ENCODE measurements at places on chromosomes 12 and 14.

DNA sequence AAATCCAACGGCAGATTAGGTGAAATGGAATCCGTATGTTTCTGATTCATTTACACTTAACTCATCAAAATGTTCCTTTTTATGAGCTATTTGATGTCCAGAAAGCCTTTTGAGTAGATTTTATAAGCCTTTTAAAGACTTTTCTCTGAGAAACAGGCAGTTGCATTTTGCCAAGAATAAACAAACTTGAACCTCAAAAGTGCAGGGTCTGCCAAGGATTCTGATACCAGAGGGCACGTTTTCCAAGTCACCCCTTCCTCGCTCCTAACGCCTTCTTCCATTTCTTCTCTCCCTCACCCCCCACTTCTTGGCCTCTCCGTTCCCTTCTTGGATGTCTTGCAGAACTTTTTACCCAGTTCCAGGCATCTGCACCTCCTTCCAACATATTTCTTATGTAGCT is 200.6 kb upstream of the TBX3 start:
- no peak for DNase-seq

GRCh38 chr12:69685810-69686209 is 13.3 kb downstream of the BEST3 start:
- no peak for DNase-seq

DNA sequence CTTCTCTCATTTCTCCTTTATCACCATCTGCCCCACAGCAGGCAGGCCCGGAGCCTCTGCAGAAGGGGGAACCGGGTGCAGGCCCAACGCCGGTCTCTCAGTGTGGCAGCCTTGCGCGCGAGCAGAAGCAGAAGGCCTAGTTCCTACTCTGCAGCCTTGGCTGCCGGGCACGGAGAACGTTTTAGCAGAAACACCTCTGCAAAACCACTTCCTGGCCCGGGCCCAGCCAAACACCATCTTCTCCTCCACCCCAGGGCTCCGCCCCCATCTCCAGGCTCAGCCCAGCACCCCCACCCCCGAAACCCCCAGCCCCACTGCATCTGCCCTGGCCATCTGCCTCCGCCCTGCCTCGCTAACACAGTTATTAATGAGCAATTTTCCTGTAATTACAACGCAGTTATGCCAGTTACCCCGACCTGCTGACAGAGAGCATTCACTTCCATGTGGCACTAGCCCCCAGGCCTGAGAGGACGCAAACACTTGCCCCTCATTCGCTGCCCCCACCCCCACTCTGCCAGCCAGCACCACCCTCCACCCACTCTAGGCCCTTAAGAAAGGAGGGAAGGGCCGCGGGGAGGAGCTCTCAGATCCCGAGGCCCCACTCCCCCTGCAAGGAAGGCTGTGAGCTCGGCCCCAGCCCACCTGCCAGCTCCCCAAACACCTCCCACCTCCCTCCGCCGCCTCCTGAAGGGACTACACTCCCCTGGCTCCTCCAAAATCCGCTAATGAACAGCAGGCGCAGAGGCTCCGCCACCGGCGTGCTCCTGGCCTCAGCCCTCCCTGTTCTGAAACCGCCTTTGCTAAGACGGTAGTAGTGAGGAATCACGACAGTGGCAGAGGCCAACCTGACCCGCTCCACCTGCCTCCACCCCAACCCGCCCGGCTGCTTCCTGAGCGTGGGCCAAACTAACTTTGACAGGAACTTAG is 44.7 kb upstream of the FBRSL1 start:
- no peak for DNase-seq

- DNase-seq = no peak
Measured at GRCh38 chr12:104433061-104433460, 23.7 kb upstream of the CHST11 start.

- no peak for DNase-seq
Measured at GRCh38 chr12:54569072-54569471, 19.4 kb downstream of the PPP1R1A start.

GRCh38 chr12:31818623-31819268 is 89.9 kb upstream of the AMN1 start:
- no peak for DNase-seq

- no peak for DNase-seq
Measured at GRCh38 chr14:86505808-86506207, 975.9 kb downstream of the FLRT2 start.

GRCh38 chr14:36522347-36522971 is 2.4 kb upstream of the NKX2-1 start:
- no peak for DNase-seq

GRCh38 chr14:96965885-96966595 is 168.9 kb downstream of the VRK1 start:
- peak; percentile 11 for DNase-seq

DNA sequence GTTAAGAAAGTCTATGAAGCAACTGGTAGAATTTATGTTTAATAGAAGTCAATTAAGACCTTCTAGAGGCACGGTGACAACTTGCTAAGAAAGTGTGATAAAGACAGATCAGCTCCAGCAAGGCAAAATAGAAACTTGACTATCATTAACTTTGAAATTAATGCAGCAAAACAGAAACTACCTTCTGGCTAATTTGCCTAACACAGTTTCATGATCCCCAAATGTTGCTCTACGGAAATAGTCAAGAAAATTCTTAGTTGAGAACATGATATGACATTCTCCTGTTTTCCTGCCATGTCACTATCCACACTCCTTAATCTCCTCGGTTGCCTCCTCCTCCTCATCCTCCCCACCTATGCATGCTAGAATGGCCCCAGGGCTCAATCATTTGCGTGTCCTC is 4.2 kb downstream of the DENND5B start:
- no peak for DNase-seq

- DNase-seq = no peak
Measured at GRCh38 chr12:97560786-97561618, 98.4 kb downstream of the RMST start.

DNA sequence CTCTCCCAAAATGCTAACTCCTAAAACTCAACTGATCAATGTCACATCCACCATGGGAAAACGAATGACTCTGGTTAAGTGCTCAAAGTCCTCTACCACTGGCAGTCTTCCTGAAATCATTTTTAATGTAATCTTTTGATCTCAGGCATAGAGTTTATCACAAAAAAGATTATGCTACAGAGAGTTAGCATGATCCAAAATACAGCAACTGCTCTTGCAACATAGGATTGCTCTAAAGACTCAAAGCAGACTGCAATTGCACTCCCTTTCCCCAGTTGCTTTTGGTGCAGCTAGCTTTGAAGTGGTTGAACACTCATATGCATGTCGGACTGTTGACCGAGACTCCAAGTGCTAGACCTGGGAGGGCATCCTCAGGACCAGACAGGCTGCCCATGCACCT is 109.3 kb downstream of the C12orf42 start:
- DNase-seq = no peak

DNA sequence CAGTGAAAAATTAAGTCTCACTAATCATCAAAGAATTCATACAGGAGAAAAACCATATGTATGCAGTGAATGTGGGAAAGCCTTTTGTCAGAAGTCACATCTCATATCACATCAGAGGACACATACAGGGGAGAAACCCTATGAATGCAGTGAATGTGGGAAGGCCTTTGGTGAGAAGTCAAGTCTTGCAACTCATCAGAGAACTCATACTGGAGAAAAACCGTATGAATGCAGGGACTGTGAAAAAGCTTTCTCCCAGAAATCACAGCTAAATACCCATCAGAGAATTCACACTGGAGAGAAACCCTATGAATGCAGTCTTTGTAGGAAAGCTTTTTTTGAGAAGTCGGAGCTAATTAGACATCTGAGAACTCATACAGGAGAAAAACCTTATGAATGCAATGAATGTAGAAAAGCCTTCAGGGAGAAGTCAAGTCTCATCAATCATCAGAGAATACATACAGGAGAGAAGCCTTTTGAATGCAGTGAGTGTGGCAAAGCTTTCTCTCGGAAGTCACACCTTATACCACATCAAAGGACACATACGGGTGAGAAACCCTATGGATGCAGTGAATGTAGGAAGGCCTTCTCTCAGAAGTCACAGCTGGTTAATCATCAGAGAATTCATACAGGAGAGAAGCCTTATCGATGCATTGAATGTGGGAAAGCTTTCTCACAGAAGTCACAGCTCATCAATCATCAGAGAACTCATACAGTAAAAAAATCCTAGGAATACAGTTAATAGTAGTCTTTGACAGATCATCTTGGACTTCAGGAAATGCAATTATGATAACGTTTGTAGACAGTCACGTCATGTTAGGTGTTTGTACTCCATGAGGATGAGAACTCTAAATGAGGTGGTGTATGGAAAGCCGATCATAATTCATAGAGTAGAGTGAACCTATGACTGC is 21.1 kb downstream of the ZNF84 start:
- no peak for DNase-seq

DNA sequence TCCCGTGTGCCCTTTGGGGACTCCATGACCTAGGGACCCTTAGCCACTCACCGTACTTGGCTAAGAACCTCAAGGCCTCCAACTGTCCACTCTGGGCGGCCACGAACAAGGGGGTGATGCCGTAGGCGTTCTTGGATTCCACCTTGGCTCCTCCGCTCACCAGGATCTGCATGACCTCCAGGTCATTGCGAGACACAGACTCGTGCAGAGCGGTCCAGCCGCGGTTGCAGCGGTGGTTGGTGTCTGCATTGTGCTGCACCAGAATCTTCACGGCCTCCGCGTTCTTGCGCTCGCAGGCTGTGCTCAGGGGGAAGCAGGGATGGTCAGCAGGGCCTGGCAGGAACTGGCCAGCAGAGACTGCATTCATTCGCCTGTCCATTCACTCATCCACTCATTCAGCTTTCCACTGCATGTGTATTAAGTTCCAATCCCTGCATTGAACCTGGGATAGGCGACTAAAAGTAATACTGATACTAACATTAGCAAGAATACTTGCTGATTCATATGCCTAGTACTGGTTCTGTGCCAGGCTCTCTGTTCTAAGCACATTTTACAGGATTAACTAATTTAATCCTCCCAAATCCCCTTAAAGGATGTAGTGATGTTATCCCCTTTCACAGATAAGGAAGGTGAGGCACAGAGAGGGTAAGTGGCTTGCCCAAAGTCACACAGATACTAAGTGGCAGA is 23.9 kb downstream of the FAM181A start:
- DNase-seq = no peak

DNA sequence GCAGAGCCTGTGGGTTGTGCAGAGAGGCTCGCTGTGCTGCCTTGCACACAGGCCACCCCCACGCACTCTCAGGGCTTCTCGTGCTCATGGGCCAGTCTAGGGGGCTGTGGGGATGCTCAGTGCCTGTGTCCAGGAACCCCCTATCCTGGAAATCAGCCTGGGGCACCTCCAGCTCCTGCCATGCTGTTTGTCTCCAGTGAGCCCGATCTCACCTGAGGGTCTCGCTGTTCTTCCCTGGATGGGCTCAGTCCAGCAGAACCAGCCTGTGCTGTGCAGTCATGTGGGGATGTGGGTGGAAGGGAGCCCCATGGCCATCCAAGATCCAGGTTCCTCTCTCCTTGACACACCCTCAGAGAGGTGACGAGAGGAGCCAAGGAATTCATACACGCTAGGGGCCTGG is 26.7 kb downstream of the SERPINA1 start:
- DNase-seq = no peak

GRCh38 chr14:81187832-81188522 is 32.8 kb downstream of the GTF2A1 start:
- no peak for DNase-seq

- DNase-seq = no peak
Measured at GRCh38 chr12:93857991-93858447, 180.8 kb downstream of the CRADD start.

DNA sequence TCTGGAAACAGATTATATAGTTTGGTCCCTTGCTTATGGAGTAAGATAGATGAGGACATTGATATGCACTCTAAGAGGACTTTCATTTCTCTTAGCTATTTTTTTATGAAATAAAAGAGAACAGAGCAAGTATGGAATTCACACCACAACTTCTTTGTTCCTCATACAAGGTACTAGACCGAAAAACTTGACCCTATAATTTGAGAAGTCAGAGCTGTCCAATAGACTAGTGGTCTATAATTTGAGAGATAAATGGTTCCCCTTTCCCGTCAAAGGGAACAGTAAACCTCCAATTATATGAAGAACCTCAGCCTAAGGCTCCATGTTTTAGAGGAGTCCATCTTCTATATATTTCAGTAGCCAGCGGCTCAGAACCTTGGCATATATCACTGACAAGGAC is 58.5 kb upstream of the HIF1A start:
- no peak for DNase-seq

DNA sequence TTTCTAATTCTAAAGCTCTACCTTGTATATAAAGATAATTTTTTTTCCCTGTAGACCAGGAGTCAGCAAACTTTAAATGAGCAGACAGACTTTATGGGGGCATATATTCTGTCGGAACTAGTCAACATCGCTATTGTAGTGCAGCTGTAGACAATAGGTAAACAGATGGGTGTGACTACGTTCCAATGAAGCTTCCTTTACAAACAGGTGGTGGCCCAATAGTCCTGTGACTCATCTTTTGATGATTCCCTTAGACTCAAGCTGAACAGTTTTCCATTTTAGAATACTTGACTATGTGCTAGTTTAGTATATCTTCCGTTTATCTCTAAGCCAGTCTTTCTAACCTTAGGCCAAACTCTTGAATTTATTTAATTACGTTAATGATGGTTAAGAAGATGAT is 16.3 kb downstream of the MUCL1 start:
- DNase-seq = no peak

GRCh38 chr14:23182372-23183157 is 895 bp downstream of the SLC7A8 start:
- DNase-seq = no peak

- DNase-seq = no peak
Measured at GRCh38 chr12:70745048-70745447, 107.8 kb upstream of the PTPRB start.

DNA sequence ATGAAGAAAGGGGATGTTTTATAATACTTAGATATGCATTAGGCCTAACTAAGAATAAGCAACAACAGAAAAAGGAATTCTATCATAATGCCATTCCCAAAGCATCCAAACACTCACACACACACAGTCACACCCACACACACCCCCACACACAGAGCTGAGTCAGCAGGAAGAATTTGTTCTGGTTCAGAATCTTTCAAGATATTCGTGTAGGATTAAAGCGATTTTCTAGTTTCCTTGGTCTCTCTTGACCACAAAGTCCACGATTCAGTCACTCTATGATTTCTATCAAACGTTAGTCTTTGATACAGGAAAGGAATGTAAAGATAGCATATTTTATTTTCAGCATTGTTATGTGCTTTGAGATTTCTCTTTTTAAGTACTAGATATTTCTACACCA is 382.6 kb upstream of the DCN start:
- DNase-seq = no peak

DNA sequence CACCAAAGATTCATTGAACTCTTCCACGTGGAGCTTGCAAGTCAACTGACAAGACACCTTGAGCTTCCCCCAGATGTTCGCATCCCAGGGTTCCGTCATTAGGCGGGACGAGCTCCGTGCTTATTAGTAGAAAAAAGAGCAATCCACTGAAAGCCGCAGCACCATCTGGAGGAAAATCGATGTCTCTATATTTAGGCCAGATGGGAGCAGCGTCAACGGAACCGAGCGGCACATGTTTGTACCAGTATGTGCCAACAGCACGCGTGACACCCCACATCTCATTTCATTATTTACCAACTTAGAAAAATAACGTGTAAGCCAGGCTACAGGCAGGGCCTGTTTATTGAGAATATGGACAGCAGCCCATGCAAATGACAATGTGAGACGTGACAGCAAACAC is 45.8 kb upstream of the TMEM132D start:
- DNase-seq = no peak

GRCh38 chr14:94575730-94576585 is 5.3 kb upstream of the SERPINA5 start:
- DNase-seq = no peak

All from iPS DF 6.9 (cell line).